ENCODE measurements at places on chromosomes 6 and 20. TPM values are rescaled to one million over a fixed set of nuclear protein-coding genes. Genes with fewer than 3 reads are reported as not detected.

MSH5 gene
- total RNA-seq, result 3.8 TPM

TMEM170B gene
- total RNA-seq, result 2.2 TPM

KCNQ2 gene
- total RNA-seq, result not detected

SYCP2 gene
- total RNA-seq, result 0.36 TPM

CPXM1 gene
- 0.33 TPM for total RNA-seq

XKR7 gene
- total RNA-seq, result not detected

SDCBP2 gene
- total RNA-seq, result 1.8 TPM

BMP6 gene
- 38.6 TPM for total RNA-seq

EBF4 gene
- total RNA-seq, result 0.89 TPM

BPI gene
- total RNA-seq, result 0.30 TPM

DYNLT2 gene
- 0.39 TPM for total RNA-seq

UBE2C gene
- total RNA-seq, result 7.9 TPM

YTHDF1 gene
- total RNA-seq, result 21.3 TPM

WFDC13 gene
- not detected for total RNA-seq

LTA gene
- total RNA-seq, result not detected

SLC35D3 gene
- total RNA-seq, result not detected

FAM217A gene
- not detected for total RNA-seq

VAPB gene
- total RNA-seq, result 25.5 TPM

ZBTB46 gene
- total RNA-seq, result 4.3 TPM
